Stimulated activated CD8-positive, alpha-beta memory T cell treated with anti-CD3 and anti-CD28 coated beads, Interleukin-4, amount 100 ng/mL, for 48 hours (primary cell): ENCODE measurements at places on chromosomes 5 and 9.

GRCh38 chr5:112555691-112556090, 136.6 kb upstream of the EPB41L4A start:
- no peak for DNase-seq

DNA sequence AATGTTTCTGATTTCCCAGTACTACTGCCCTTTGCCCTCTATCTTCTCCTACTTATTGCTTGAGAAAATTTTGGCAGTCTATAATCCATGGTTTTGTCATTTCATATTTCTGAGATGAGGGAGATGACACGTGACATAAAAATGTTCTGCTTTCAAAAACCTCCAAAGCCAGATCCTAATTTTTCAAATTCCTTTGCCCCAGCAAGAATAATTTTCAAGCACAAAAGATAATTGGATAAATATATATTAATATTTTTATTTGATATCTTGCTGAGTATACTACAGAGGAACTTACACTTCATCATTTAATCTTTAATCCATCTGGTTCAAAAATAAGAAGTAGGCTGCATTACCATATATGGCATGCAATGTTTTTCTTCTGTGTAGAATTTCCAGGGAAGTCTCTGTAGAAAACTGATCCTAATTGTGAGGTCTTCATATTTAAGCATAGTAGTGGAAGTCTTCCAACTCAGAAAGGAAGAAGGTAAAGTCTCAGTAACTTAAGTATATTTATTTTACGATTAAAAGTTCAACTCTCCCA, 1738.8 kb downstream of the EFNA5 start:
- no peak for DNase-seq

DNA sequence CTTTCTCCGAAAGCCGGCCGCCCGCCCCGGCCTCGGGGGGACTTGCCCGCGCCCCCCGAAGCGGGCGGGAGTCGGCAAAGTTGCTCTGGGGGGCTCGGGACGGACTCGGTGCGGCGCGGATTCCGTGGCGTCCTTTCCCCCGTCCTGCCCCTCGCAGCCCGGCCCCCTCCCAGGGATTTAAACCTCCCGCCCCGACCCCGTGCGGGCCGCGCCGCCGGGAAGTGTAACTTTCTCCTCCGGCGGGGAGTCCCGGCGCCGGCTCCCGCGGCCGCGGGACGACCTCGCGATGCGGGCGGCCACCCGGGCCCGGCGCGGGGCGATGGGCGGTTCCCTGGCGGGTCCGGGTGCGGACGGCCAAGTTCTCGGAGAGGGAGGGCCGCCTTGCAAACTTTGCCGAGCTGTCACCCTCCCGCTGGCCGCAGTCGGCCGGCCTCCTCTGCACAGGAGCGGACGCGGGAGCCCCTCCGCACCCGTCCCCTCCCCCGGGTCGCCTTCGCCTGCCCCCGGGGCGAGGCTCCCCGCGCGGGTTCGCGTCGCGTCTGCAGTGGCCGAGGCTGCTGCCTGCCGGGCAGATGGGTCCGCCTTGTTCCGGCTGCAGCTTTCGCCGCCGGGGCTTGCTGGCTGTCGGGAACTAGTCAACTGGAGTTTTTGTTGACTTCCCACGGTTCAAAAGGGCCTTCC, 732 bp downstream of the PBX3 start:
- DNase-seq = peak; percentile 38

- no peak for DNase-seq
Measured at GRCh38 chr9:112411626-112412027, 31.7 kb downstream of the HSDL2 start.

DNA sequence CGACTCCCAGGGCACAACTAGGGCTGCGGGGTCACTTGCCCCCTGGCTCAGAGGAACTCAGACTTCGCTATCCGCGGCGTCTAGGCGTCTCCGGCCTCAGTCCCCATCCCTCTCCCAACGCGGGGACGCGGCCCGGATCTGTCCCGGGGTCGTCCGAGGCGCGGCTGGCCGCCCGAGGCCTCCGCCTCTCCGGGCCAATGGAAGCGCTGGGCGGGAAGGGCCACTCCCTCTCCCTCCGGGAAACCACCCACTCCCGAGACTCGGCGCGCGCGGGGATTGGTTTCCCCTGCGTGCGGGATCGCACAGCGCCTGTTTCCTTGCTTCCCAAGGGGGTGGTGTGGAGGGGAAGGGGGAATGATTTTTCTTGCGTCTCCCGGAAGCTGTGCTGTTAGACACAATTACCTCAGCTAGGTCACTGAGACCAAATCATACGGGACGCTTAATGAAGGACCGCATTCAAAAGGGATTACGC, 38.3 kb downstream of the NR2F1 start:
- no peak for DNase-seq

DNA sequence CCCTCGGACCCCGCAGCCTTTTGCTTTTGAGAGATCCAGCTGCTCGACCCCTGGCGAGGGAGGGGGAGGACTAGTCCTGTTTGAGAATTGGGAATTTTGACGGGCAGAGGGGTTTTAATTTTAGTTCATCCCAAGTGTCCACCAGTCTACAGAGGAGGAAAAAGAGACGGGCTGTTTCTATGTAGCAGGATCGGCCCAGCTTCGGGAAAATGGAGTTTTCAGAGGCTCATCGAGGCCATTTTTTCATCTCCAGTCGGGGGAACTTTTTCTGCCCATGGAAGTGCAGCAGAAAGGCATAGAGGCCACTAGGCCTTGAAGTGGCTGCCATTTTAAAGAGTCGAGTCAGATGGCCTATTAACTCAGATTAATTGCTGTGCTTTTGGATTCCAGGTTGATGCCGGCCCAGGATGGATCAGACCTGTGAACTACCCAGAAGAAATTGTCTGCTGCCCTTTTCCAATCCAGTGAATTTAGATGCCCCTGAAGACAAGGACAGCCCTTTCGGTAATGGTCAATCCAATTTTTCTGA, 1.2 kb downstream of the NSD1 start:
- peak; percentile 30 for DNase-seq

GRCh38 chr9:128310461-128310860, 11.8 kb downstream of the TRUB2 start:
- no peak for DNase-seq

DNA sequence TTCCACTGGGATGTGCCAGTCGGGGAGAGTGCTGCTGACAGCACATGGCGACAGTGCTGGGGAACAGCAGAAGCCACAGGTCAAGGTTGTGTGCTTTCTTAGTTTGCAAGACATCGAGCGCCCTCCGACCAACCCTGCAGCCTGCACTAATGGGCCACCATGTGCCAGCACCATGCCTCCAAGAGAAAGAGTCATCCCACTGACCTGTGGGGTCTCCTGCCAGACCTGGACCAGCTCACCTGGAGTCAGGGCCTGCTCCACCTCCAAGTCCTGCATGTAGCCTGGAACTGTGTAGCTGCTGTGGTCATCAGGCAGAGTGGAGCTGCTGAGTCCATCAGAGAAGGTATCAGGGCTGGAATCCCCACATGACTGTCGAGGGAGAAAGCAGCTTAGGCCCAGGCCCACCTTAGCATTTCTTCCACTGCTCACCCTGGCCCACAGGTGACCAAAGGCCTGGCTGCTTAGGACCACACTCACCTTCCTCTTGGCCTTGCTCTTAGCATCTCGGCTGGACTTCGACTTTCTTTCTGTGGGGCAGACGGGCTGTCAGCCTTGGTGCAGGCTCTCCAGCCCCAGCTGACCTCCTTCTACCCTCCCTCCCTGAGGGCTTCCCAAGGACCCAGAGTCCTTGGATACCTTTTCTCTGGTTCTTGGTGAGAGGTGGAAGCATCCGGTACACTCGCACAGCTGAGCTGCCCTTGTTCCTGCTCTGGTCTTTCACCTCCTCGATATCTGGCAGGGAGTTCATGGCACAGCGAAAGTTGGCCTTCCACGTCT, 4.1 kb downstream of the IRF1 start:
- peak; percentile 24 for DNase-seq

GRCh38 chr5:105501315-105501714, 1938.7 kb upstream of the NUDT12 start:
- DNase-seq = no peak
